ENCODE measurements at places on chromosomes 7 and 10.

GRCh38 chr10:115091161-115091560 lies 2.0 kb upstream of the ATRNL1 start:
- DNase-seq = no peak

DNA sequence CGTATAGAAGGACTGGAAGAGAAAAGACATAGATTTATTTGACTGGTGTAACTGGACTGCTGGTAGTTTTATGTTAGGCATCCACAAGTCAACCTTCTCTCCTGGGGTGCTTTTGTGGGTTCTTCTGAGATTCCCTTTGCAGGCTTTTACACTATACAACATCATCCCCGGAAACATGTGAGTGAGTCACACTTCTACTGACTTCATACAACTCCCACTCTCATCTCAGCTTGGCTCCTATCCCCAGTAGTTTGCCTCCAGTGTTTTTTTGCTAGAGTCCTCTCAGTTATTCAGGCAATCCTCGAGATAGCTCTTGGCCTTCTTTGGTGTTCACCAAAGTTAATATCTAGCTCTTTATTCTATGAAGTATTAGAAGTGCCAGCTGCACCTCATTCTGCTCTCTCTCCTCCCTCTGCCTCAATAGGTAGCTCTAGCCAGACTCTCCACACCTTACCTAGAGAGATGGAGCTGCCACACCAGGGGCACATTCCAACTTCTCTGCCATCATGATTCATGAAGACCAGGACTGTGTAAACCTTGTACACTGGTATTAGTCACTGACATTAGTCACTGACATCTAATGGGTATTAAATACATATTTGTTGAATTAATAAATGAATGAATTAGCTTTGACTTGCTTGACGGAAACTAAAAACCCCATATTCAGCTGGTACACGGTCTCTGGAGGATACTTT lies 281.9 kb downstream of the PPP1R3A start:
- DNase-seq = no peak

DNA sequence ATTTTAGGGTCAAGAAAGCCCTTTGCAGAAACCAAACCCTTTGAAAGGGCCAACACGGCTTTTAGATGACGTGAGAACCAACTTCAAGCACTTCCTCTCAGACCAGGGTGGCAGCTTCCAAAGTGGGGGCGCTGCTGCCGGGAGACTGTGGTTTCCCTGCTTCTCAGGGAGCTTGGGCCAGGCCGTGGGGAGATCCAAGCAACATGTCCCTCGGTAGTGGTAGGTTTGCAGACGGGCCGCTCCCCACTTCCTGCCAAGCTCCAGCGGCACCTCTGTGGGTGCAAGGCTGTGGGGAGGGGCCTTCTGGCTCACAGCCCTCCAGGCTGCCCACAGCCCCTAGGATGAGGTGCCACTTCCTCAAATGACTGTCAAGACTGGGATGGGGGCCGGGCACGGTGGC lies 132.4 kb downstream of the FAM53B start:
- no peak for DNase-seq

DNA sequence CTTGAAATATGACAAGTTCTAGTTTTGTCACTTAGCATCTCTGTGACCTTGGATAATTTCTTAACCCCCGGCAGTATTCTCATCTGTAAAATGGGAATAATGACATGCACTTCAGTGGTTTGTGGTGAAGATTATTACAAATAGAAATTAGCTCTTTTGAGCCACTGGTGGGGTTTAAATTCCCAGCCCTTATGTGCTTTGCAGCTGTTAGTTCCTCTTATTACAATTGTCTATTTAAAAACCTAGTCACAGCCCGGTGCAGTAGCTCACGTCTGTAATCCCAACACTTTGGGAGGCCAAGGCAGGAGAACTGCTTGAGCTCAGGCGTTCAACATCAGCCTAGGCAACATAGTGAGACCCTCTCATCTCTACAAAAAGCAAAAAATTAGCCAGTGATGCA lies 30.1 kb downstream of the CAV1 start:
- DNase-seq = no peak

GRCh38 chr10:101063548-101064414 lies 2.0 kb downstream of the KAZALD1 start:
- DNase-seq = no peak

DNA sequence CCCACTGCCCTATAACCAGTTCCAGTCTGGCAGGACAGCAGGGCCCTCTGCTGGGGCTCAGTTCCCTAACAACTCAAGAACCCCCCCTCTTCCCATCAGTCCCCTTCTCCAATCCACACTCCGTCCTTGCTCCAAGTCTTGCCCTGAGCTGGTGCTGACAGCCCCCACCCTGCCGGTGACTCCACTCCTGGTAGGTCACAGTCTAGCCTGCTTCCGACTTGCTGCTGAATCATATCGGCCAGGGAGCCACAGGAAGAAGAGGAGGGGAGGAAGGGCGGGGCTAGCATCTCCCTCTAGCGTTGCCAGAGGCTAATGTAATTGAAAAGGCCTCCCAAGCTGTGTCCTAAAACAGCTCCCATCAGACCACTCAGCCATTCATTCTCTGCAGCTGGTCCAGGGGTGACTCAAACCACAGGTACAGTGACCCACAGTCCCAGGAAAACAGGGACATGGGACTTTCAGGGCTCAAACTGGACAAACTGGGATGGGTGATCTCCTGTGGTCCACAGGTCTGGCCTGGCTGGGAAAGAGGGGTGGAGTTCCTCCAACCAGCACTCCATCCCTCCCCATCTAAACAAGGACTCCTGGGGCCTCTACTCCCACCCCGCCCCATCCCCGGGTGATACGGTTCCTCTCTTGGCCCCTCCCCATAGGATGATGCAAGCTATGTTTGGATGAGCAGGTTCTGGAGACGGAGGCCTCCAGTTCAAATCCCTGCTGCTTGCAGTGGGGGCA lies 158.8 kb downstream of the SH3PXD2A start:
- no peak for DNase-seq

DNA sequence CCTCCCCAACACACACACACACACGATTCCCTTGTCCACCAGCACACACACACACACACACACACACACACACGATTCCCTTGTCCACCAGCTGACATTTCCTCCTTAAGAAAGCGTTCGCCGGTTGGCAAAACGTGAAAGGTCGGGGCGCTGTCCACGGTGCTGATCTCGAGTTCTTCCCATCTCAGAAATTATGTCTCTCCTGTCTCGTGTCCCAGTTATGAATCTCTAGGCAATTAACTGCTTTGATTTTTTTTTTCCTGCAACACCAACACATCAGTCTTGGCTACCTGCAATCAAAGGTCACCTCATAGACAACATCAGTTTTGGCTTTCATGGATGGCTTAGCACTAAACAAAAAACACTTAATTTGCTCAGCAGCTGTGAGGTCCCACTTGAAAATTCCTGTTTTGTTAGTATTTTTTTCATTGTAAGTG lies 1.9 kb downstream of the INA start:
- peak; percentile 55 for DNase-seq

DNA sequence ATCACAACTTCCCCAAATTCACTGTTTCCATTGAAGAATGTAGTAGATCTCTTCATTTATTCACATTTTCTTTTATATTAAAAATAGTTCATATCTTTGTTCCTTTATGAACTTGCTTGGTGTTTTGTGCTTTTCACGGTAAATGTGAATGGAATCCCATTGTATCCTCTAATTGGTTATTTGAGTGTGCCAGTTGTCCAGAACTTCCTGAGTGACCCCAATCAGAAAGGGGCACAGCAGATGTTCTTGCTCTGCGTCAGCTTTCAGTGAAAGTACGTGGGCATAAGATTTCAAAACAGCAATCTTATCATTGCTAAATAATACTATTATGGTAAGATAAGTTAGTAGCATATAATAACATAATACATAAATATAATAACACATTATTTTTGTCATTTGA lies 47.0 kb downstream of the PTPRZ1 start:
- DNase-seq = no peak

DNA sequence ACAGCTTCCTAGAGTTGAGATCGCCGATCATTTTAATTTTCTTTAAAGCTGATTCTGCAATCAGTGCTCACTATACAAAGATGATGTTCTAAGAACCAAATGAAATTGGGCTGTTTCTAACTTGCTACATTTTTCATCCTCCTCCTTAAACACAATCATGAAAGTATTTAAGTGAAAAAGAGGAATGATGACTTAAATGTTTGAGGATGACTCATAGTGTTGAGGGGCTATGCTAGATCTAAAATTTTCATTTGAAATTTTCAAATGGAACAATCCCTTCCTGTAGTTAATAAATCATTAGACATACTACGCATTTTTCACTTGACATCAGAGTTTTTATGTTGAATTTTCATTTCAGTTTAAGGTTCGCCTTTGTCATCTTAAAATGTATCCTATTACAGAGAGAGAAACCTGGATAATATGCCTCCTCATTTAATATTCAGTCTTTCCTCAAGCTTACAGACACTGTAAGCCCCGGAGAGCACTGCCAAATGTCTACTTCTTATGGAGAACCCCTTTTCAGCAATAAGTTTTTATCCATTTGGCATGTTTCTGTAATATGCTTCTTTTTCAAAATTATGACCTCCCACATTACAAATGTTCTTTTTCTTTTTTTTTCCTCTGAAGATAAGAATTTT lies 499.6 kb downstream of the MAGI2 start:
- DNase-seq = no peak

GRCh38 chr10:132273966-132274365 lies 33.8 kb downstream of the STK32C start:
- DNase-seq = no peak

- no peak for DNase-seq
These were observed 236.8 kb downstream of the DYNC1I1 start for GRCh38 chr7:96009148-96009547.

- no peak for DNase-seq
These were observed 119.0 kb upstream of the BET1 start for GRCh38 chr7:94123136-94123535.

- DNase-seq = no peak
These were observed 1.2 kb downstream of the PTEN start for GRCh38 chr10:87864496-87865059.
